ENCODE measurements at places on chromosomes 6 and 20. TPM values are rescaled to one million over a fixed set of nuclear protein-coding genes. Genes with fewer than 3 reads are reported as not detected.
A peak's percentile ranks its signal among the peaks of the same experiment; 100 is the strongest.

The FUT9 gene
- total RNA-seq: not detected

The MEI4 gene
- not detected for total RNA-seq

The PAQR8 gene
- total RNA-seq: 6.8 TPM

The POU5F1 gene
- total RNA-seq: 0.48 TPM

The WFDC12 gene
- not detected for total RNA-seq

The SRMS gene
- total RNA-seq: not detected

The HLA-DOA gene
- 1.6 TPM for total RNA-seq

The THBD gene
- total RNA-seq: not detected

DNA sequence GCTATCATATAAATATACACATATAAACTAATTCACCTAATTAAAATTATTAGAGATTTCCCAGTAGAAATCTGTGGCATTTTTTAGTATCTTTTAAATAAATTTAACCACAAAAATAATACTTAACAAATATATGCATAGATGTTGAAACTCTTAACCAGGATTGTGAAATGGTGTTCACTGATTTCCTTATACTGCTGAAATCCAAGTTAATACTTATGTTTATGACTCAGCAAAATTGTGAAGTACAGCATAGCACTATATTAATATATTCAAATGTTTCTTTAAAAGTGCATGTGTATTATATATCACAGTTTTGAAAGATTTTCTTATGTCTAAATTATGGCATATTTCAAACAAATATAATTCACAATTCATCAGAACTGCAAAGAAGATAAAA lies 328.2 kb upstream of the MANEA start:
- DNase-seq: no peak
- H3K27me3 ChIP-seq: no peaks in the 10 kb centered on the region
- no peaks in the 10 kb centered on the region for H3K36me3 ChIP-seq

- DNase-seq: no peak
- peaks cover 3% of the 10 kb centered on the region for H3K4me1 ChIP-seq
- no peaks in the 10 kb centered on the region for H3K27me3 ChIP-seq
- H3K4me3 ChIP-seq: no peak overlapping the region
Measured at GRCh38 chr6:41153451-41153850, 696 bp downstream of the TREML1 start.

- no peak overlapping the region for H3K27ac ChIP-seq
- H3K27me3 ChIP-seq: peaks cover 3% of the 10 kb centered on the region
- H3K4me3 ChIP-seq: no peak overlapping the region
- DNase-seq: no peak
Measured at GRCh38 chr20:23570178-23570760, 2.0 kb upstream of the CST9L start.

- H3K36me3 ChIP-seq: peaks cover 32% of the 10 kb centered on the region
- H3K27ac ChIP-seq: peak overlapping the region; percentile 91
- peak overlapping the region; percentile 59 for H3K4me3 ChIP-seq
- H3K4me1 ChIP-seq: peaks cover 77% of the 10 kb centered on the region
Measured at GRCh38 chr6:111837007-111837406, 36.2 kb downstream of the FYN start.

- no peak overlapping the region for H3K27ac ChIP-seq
- DNase-seq: no peak
- H3K27me3 ChIP-seq: no peaks in the 10 kb centered on the region
- H3K36me3 ChIP-seq: no peaks in the 10 kb centered on the region
- no peak overlapping the region for H3K4me3 ChIP-seq
Measured at GRCh38 chr20:57922706-57923105, 212.9 kb upstream of the PMEPA1 start.

DNA sequence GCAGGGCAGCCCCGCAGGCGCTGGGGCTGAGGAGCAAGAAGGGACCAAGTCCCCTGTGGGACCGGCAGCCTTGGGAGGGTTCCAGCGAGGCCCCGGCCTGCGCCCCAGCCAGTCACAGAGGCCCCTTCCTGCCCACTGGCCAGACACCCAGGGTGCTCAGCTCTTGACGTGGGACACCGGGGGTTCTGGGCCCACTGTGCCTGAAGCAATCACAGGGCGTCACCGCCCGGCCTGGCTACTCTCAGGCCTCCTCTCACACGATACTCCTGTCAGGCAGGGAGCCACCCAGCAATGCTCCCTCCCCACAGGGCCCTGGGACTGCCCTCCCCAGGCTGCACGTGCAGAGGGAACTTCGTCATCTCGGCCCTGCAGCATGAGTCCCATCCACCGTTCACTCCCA lies 14.5 kb downstream of the TAF4 start:
- no peaks in the 10 kb centered on the region for H3K27me3 ChIP-seq
- H3K36me3 ChIP-seq: peaks cover 4% of the 10 kb centered on the region
- H3K27ac ChIP-seq: no peak overlapping the region
- H3K4me3 ChIP-seq: no peak overlapping the region

- no peak overlapping the region for H3K27ac ChIP-seq
- no peaks in the 10 kb centered on the region for H3K36me3 ChIP-seq
- H3K4me3 ChIP-seq: no peak overlapping the region
- no peaks in the 10 kb centered on the region for H3K4me1 ChIP-seq
- no peak for DNase-seq
- no peaks in the 10 kb centered on the region for H3K27me3 ChIP-seq
Measured at GRCh38 chr6:145077382-145077781, 657.9 kb downstream of the EPM2A start.

GRCh38 chr6:89977808-89978748 lies 83.8 kb downstream of the GJA10 start:
- H3K4me3 ChIP-seq: no peak overlapping the region
- H3K27me3 ChIP-seq: no peaks in the 10 kb centered on the region
- H3K27ac ChIP-seq: no peak overlapping the region

- peaks cover 12% of the 10 kb centered on the region for H3K4me1 ChIP-seq
- peaks cover 3% of the 10 kb centered on the region for H3K36me3 ChIP-seq
- no peaks in the 10 kb centered on the region for H3K27me3 ChIP-seq
- no peak for DNase-seq
Measured at GRCh38 chr20:10478205-10478604, 43.1 kb downstream of the SLX4IP start.

GRCh38 chr6:108673602-108674001 lies 112.9 kb downstream of the FOXO3 start:
- H3K4me1 ChIP-seq: peaks cover 29% of the 10 kb centered on the region
- H3K27ac ChIP-seq: no peak overlapping the region
- no peak for DNase-seq
- peaks cover 1% of the 10 kb centered on the region for H3K36me3 ChIP-seq
- H3K4me3 ChIP-seq: no peak overlapping the region

DNA sequence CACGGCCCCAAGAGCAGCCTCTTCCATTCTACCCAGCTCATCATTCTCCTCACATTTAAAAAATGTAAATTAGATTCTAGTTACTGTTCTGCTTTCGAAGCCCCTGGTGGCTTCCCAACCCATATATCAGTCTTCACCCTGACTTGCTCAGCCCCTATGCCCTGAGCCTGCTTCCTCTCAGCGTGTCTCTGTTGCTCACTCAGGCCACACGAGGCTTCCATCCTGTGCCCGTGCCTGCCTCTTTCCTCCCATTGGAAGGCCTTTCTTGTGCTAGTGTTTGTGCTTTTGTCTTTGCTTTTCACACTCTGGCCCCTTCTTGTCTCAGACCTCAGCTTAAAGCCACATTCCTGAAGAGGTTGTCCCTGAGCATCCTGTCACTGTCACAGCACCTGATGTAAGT lies 78.1 kb downstream of the AFDN start:
- no peaks in the 10 kb centered on the region for H3K36me3 ChIP-seq
- no peak overlapping the region for H3K4me3 ChIP-seq
- no peaks in the 10 kb centered on the region for H3K27me3 ChIP-seq
- H3K4me1 ChIP-seq: no peaks in the 10 kb centered on the region
- no peak overlapping the region for H3K27ac ChIP-seq

DNA sequence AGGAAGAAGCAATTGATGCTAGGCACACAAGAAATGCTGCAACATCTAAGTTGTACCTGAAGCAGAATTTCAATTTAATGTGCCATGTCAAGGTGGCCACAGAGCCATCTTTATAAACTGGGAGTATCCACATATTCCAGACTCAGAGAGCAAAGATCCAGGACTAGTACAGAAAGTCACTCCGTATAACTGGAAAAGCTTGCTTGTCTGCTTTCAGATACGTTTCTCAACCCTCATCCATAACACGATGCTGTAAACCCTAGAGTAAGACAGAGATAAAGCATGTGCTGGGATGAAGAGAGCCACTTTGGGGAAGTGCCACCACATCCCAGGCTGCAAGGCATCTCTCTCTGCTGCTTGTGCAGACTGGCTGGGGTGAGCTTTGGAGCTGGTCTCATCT lies 134.7 kb downstream of the PACRG start:
- no peaks in the 10 kb centered on the region for H3K36me3 ChIP-seq
- no peak for DNase-seq
- no peaks in the 10 kb centered on the region for H3K4me1 ChIP-seq
- no peak overlapping the region for H3K4me3 ChIP-seq
- no peaks in the 10 kb centered on the region for H3K27me3 ChIP-seq

DNA sequence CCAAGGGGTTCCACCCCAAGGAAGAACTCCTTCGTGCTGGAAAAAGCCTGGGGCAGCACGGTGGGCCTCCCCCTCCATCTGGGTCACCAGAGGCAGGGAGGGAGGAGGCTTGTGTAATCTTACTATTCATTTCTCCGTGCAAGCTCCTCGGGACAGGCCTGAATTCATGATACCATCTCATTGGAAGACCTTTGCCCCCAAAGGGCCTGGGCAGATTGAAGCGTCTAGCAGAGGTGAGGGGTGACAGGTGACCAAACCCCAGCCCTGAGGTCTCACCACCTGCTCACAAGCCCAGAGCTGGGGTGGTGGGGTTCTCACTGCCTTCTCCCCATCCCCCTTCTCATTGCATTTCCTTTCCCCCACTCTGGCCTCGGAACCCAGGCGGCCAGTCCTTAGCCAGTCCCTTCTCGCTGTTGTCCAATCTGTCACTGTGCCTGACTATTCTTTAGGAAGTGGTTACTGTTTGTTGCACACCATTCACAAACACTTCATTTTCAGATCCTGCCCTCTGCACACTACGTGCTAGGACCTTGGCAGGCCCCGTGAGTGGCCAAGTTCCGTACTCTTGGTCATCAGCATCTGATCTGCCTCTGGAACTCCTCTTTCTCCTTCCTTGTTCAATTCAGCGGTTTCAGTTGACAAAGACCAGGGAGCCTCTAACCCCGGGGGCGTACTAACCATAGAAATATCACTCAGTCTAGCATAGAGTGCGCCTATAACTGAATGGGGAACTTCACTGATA lies 137.1 kb downstream of the LY86 start:
- H3K4me1 ChIP-seq: peaks cover 6% of the 10 kb centered on the region
- H3K27me3 ChIP-seq: no peaks in the 10 kb centered on the region
- no peak overlapping the region for H3K27ac ChIP-seq
- no peaks in the 10 kb centered on the region for H3K36me3 ChIP-seq
- DNase-seq: no peak
- H3K4me3 ChIP-seq: no peak overlapping the region

DNA sequence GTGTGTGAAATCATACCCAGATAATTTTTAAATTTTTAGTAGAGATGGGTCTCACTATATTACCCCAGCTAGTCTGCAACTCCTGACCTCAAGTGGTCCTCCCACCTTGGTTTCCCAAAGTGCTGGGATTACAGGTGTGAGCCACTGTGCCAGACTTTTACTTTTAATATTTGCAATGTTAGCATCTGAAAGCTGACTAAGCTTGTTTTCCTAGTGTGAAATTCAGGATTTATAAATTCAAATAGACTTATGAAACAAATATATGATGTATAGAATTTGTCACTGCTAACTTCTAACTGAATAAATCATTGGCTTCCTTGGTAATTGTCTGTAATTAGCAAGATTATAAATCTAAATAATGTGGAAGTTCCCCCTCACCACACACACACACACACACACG lies 58.8 kb upstream of the SLC22A23 start:
- peaks cover 8% of the 10 kb centered on the region for H3K27me3 ChIP-seq
- no peak overlapping the region for H3K27ac ChIP-seq
- no peaks in the 10 kb centered on the region for H3K36me3 ChIP-seq
- DNase-seq: no peak

- peak overlapping the region; percentile 25 for H3K4me3 ChIP-seq
- H3K4me1 ChIP-seq: peaks cover 10% of the 10 kb centered on the region
- H3K36me3 ChIP-seq: peaks cover 5% of the 10 kb centered on the region
- peaks cover 79% of the 10 kb centered on the region for H3K27me3 ChIP-seq
Measured at GRCh38 chr6:28807682-28808280, 116.0 kb downstream of the TRIM27 start.

DNA sequence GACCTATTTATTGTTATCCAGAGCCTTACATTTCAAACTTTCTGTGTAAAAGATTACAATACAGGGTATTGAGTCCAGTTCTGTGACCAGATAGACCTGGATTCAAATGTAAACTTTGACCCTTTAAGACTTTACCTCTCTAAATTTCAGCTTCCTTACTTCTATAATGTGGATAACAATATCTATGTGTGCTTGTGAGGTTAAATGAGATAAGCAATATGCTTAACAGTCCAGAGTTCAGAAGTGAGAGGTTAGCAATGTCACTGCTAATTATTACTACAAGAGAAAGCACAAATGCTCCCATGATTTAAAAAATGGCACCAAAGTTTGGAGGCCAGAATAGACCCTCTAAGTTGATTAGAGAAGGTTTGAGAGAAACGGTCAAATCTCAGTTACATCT lies 27.5 kb downstream of the EPB41L2 start:
- peaks cover 3% of the 10 kb centered on the region for H3K4me1 ChIP-seq
- H3K36me3 ChIP-seq: no peaks in the 10 kb centered on the region
- no peak overlapping the region for H3K4me3 ChIP-seq

DNA sequence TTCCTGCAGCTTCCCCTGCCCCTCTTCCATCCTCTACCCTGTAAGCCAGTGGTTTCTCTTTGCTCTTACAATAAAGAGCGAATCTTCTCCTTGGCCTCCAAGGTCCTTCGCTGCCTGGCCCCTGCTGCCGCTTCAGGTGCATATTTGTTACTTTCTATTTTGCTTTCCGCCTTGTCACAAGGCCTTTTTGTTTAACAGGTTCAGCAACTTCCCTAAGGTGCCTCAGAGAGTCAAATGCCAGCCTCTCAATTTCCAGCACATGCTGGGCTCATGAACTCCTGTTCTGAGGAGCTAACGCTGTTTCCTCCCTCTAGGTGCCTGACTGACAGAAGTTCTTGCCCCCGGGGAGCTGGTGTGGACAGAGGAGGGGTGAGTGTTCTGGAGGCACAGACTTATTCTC lies 42.4 kb upstream of the EPB41L1 start:
- no peak overlapping the region for H3K27ac ChIP-seq
- no peaks in the 10 kb centered on the region for H3K4me1 ChIP-seq
- no peak for DNase-seq
- H3K4me3 ChIP-seq: no peak overlapping the region
- H3K27me3 ChIP-seq: no peaks in the 10 kb centered on the region

- no peaks in the 10 kb centered on the region for H3K27me3 ChIP-seq
- no peaks in the 10 kb centered on the region for H3K4me1 ChIP-seq
- no peak overlapping the region for H3K4me3 ChIP-seq
- no peaks in the 10 kb centered on the region for H3K36me3 ChIP-seq
Measured at GRCh38 chr20:22106308-22106938, 401.0 kb downstream of the PAX1 start.

DNA sequence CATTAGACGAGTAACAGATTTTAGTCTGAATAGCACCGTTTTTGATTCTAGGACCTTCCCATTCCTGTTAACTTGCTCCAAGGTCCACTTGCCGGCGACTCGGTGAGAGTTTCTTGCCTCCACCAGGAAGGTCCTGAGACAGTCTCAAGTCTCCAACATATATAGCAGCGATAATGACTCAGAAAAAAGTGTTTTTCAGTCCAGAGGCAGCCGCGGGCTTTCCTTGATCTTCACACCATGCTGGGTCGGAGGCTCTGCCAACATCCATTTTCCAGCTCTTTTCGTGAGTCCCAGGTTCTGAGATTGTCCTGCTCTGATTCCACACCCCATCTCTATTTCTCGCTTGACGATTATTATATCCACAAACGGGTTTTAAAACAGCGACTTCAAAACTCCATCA lies 170.5 kb downstream of the GPX5 start:
- peaks cover 4% of the 10 kb centered on the region for H3K36me3 ChIP-seq
- H3K27me3 ChIP-seq: peaks cover 82% of the 10 kb centered on the region
- H3K27ac ChIP-seq: peak overlapping the region; percentile 50
- peak overlapping the region; percentile 52 for H3K4me3 ChIP-seq

Data from activated naive CD4-positive, alpha-beta T cell treated with anti-CD3 and anti-CD28 coated beads for 36 hours (primary cell).